ENCODE measurements at places on chromosomes 4 and X.

GRCh38 chrX:7263330-7263729 is 115.4 kb upstream of the PUDP start:
- DNase-seq = no peak

- DNase-seq = no peak
These were observed 209.8 kb downstream of the MGST2 start for GRCh38 chr4:139875411-139875825.

DNA sequence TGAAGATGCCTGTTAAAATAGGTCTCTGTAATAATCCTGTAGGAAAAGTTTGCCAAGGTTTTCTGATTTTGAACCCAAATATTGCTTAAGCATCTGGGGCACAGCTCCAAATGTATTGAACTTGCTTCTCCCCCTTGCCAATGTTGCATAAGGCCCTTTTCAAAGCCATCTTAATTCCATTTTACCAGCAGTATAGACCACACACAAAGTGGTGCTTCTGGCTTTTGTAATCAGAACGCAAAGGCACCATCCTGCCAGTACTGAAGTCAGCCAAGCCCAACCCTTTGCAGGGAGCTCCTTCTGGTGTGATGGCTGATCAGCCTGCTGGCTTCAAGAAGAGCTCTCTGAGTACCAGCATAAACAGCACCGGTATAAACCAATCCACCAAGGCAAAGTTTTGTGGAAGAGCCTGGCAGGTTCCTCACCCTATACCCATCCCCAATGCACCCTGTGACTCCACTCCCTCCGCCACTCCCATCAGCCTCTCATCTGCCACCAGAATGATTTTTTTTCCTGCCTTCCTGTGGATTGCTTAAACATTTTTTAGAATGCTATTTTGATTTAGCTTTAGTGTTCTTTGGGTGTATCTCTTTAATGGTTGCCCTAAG is 39.2 kb upstream of the USP9X start:
- no peak for DNase-seq

GRCh38 chrX:36963852-36964251 is 44.3 kb upstream of the FAM47C start:
- DNase-seq = no peak

GRCh38 chr4:5921101-5921980 is 28.5 kb upstream of the CRMP1 start:
- no peak for DNase-seq

GRCh38 chr4:153209410-153209809 is 5.2 kb downstream of the TRIM2 start:
- DNase-seq = no peak

DNA sequence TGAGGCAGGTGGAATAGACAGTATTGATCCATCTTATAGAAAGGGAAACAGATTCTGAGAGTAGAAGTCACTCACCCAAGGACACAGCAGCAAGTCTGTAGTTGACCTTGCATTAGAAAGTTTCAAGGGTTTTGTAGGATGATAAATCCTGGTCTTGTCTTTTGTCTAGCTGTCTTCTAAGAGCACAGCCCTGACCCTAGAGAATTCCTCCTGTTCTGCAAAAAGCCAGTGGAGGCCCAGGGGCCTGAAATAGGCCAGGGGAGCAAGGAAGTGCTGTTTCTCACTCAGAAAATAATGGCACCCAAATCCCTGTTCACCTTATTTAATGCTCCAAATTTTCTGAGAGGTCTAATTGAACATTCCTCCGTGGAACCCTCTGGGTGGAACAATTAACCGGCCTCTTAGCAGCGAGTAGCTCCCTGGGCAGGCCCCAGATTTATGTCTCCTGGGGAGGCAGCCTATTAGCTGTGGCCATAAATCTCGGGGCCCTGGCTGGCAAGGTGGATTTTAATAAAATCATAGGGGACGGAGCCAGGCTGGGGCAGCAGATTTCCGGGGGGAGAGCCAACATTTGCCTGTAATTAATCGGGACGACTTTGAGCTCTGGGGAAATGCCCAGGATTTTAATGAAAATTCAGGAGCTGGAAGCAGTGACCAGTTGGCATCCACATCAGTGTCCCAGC is 49.2 kb upstream of the MSX1 start:
- no peak for DNase-seq

- DNase-seq = no peak
These were observed 77.6 kb downstream of the HDAC8 start for GRCh38 chrX:72495046-72495445.

- no peak for DNase-seq
These were observed 83.1 kb downstream of the MID1 start for GRCh38 chrX:10537308-10537707.

GRCh38 chrX:25022499-25023325 is 6.9 kb upstream of the ARX start:
- no peak for DNase-seq

DNA sequence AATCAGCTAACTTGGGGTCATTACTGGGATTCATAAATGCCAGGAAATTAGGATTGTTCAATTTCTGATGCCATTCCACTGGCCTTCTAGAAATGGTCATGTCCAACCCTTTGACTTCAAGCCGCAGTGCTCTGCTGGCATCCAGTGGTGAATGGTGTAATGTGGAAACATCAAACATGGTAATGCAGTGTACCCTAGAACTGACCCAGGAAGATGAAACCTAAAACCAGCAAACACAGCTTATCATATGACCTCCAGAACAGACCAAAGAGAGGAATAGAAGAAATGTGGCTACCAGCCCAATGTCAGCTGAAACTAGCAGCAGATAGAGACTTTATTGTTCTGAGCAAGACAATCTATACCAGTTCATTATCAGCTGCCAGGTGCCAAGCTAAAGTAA is 13.8 kb downstream of the CXCL13 start:
- DNase-seq = no peak

DNA sequence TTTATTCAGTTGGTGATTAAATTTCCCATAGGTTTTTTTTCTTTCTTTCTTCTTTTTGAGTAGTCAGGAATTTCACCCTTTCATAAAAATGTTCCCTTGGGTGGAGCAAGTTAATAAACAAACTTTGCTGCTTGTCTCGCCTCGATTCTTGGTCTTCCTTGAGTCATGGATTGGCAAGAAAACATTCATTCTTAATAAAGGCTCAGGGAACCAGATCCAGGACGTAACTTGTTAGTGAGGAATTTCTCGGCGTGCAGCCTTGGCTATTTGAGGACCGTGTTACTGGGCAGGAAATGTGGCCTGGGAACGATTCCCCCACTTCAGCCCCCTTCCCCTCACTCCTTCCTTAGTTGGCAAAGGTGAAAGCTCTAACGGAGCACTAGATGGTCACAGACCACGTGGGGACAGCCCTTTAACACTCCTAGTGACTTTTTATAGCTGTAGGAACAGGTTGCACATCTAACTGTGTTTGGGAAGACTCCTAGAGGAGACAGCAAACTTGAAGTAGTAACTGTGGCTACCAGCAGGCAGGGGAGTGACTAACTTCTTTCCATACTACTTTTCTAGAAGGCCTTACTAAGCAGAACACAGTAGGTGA is 106.8 kb downstream of the UCHL1 start:
- DNase-seq = no peak

- no peak for DNase-seq
These were observed 16.3 kb downstream of the F8A1 start for GRCh38 chrX:154902408-154902807.

DNA sequence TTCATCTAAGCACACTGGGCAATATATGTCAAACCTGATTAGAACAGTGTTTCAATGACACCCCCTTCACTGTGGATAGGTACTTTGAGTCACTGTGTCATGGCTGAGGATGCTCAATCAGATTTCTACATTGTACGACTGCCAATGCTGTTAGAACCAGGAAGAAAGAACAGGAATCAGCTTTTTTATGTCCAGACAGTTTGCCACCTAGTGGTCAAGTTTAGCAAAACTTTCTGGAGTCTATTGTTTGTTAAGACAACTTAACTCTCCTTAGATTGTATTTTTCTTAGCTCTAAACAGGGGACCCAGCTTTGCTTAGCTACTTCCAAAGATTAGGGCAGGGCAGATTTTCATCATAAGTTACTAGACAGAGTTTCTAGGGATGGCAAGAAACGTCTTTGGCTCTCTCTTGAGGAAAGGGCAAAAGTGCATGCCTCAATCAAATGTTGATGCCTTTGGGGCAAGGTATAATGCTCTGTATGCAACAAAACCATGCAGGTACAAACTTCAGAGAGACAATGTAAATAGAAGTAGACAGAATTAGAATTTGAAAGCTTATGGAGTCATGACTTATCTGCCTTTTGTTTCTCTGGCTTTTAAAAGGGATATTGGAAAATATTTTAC is 40.5 kb upstream of the BMP3 start:
- peak; percentile 12 for DNase-seq

- DNase-seq = no peak
These were observed 168.7 kb downstream of the SCFD2 start for GRCh38 chr4:53196882-53197771.

- DNase-seq = no peak
These were observed 1392.8 kb upstream of the TENM3 start for GRCh38 chr4:180850318-180850940.

- DNase-seq = no peak
These were observed 62.1 kb upstream of the SCOC start for GRCh38 chr4:140311257-140311835.

DNA sequence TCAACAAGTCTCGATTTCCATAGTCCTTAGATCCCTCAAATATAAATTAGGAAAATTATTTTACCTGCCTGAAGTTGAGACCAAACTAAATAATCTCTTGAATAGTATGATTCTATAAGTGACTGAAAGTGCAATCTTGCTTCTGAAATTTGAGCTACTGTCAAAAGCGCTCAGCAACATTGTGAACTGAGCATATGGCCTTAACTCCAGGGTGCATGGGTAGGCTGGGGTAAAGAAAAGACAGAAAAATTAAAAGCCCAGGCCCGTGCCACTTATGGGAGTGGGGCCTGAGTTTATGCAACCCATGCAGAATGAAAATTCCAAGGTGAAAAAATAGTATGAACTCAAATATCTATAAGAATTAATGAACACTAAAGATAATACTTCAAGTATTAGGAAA is 9.8 kb downstream of the PGRMC2 start:
- DNase-seq = no peak

GRCh38 chr4:68490826-68491457 is 43.7 kb downstream of the TMPRSS11E start:
- no peak for DNase-seq

DNA sequence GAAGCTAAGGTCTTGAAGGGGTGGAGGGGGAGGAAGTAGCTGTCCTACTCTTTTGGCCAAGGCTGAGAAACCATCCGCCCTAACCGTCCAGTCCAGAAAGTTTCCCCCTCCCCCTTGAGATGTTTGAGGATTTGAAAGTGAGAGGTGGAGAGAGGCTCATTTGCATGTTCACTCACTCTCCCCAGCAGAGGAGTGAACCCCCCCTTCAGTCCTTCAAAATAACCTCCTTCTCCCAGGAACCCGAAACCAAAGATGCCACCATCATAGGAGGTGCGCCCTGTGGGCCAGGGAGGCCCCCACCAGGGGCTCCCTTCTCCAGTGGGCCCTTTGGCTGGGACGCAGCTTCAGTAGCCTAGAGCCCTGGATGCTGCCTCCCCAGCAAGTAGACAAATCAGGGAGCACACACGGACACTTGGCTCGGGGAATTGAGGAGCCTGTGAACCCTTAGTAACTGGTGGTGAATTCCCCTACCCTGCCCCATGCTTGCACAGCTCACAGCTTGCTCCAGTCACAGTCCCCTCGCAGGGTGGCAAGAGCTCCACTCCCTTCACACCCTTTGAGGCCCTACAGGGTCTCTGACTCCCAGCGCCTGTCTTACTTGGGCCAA is 25.6 kb downstream of the ELF4 start:
- DNase-seq = no peak

DNA sequence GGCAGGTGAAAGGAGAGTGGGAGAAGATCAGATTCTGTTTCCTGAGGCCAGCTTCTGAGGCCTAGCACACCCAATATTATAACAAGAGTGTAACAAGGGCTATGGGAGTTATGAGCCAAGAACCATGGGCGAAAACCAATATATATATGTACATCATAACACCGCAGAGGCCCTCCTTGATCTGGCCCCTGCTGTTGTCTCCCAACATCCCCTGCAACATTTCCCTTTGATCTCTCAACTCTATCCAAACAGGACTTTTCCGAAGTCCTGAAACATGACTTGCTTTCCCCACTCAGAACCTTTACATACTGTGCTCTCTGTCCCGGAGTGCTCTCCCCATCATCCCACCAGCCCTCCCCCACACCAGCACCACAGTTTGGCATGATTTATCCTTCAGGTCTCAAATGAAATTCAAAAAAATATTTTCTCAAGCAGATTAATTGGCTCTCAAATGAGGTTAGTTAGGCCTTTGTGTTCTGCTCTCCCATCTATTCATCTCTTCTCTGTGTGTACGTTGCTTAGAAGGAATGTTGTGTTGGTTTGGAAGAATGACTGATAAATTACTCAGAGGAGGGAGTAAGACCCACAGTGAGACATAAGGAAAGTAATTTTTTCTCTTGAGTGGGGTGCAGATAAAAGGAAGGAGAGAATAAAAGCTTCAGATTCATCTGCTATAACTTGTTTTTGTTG is 58.1 kb upstream of the SMIM10 start:
- DNase-seq = no peak

- DNase-seq = no peak
These were observed 980.8 kb upstream of the GRID2 start for GRCh38 chr4:91322961-91323360.

GRCh38 chr4:87521757-87522374 is 7.3 kb downstream of the SPARCL1 start:
- no peak for DNase-seq

GRCh38 chrX:95622200-95622599 is 1062.4 kb upstream of the DIAPH2 start:
- DNase-seq = no peak

DNA sequence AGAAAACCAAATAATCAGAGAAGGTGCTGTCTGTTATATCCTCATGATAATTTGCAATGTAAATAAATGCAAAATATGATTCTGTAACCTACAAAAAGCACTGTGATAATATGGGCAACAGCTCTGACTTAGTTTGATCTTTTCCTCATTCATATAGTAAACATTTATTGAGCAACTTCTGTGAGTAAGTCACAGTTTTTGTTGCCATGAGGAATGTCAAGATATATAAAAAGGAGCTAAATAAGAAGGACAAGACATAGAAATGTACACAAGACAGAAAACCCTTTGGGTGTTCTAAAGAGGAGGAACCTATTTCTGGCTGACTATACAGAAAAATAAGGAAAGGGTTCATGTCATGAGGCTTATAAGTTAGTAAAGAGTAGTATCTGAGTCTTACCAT is 44.3 kb downstream of the ARSJ start:
- no peak for DNase-seq

GRCh38 chr4:37896206-37896860 is 5.4 kb downstream of the TBC1D1 start:
- no peak for DNase-seq

DNA sequence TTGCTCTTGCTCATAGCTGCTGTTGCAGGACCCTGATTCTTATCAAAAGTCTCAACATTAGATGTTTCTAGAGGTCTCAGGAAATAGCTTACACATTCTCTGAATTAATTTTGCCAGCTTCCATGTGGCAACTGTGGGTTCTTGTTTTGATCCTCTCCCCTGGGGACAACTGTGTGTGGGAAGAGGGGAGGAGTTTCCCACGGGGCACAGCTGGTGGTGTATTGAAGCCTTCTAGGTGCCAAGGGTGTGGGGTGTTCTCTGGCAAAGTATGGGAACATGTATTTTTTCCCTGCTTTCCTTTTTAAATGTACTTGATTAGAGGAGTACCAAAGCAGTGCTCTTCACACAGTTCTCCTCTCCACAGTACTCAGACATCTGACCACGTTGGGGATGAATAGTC is 212.7 kb downstream of the RPA4 start:
- DNase-seq = no peak

All from effector CD4-positive, alpha-beta T cell (primary cell).